ENCODE measurements at places on chromosomes 2 and 18.

- no peak for DNase-seq
These were observed 134.1 kb upstream of the LRRTM1 start for GRCh38 chr2:80438686-80439085.

DNA sequence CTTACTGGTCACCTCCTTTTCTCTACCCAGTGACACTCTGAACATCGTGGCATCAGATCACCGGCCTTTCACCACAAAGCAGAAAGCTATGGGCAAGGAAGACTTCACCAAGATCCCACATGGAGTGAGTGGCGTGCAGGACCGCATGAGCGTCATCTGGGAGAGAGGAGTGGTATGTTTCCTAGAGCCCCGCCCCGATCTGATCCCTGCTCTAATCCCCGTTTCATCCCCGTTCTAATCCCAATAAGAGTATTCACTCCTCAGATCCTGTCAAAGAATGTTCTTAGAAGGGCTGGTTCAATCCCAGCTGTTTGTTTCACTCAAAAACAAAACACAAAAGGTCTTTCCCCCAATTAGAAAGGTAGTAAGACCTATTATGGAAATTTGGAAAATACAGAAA lies 30.4 kb upstream of the MAPRE3 start:
- DNase-seq = no peak

GRCh38 chr18:48792141-48792540 lies 158.6 kb downstream of the SMAD7 start:
- no peak for DNase-seq

DNA sequence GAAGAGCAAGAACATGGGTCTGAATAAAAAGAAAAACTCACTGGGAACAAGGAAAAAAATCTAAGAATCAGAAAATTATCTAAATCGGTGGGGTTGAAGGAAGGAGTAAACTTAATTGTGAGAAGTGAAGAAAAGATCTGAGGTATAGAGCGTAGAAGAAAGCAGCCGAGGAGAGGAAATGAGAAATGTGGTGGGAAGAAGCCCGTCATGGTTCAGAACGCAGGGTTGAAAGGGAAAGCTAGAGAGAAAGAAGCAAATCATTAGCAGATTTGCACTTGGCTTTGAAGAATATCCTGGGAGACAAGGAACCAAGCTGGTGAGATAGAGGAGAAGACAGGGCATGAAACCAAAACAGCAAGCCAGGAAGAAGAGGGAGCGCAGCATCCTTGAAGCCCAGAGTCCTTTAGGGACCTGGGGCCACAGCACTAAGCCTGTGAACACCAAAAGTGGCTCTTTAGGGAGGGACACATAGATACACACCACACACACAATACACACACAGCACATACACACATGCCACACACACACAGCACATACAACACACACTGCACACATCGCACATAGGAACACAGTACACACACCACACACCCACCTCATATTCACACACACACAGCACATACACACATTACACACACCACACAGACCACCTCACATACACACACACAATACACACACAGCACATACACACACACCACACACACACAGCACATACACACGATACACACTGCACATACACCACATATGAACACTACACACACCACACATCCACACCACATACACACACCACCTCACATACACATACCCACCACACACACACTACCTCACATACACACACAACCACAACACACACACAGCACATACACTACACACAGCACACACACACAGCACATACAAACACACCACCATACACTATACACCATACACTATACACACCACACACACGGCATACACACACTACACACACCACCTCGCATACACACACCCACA lies 274.6 kb downstream of the ETAA1 start:
- DNase-seq = no peak

DNA sequence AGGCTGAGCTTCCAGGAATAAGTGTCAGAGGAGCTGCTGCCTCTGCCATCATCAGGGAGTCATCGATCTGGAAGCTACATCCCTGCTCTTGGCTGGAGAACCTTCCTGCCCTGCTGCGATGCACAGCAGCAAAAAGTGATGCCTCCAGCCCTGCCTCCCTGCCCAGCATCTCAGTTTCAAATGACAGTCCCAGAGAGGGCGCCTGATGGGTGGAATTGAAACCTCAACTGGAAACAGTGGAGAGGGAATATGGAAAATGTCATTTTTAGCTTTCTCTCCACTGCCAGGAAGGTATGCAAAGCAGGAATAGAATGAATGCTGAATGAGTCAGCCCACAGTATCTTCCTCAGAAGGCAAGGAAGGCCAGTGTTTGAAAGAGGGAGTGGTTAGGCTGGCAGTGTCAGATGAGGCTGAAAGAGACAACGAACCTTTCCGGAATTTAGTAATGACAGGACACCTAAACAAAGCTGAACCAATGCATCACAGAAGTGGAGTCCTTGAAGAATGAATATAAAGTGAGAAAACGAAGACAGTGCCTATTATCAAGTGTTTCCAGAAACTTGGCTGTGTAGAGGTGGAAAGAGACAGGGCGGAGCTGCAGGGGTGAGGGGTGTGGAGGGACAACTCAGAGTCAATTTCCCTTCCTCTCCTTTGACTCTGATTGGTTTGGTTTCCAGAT lies 153.9 kb upstream of the NDUFV2 start:
- DNase-seq = peak; percentile 98

- DNase-seq = no peak
These were observed 140.9 kb downstream of the DYM start for GRCh38 chr18:49319590-49319989.

GRCh38 chr18:10530002-10530401 lies 4.2 kb downstream of the NAPG start:
- DNase-seq = no peak

- peak; percentile 86 for DNase-seq
These were observed 6.0 kb upstream of the GLI2 start for GRCh38 chr2:120729406-120730399.

GRCh38 chr2:183060571-183061231 lies 17.8 kb upstream of the DUSP19 start:
- no peak for DNase-seq

Data from ELR (cell line).